Activated naive CD4-positive, alpha-beta T cell treated with anti-CD3 and anti-CD28 coated beads for 36 hours (primary cell): ENCODE measurements at places on chromosomes 5 and 9.

DNA sequence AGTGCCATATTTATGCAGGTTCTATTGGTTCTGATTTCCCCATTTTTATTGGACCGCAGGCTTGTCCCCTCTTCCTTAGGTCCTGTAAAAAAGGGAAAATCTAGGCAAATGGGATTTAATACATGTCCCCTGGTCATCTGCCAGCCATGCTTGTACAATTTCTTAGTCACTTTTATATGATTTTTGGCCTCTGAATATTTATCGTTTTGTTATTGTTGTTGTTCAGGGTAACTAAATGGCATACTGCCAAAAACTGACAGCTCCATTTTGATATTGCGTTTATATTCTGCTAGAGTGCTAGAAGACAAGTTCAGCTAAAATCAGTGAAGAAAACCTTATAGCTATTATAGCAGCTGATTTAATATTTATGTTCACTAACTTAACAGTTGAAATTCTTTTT, 770.2 kb upstream of the FAM174A start:
- no peak for DNase-seq

DNA sequence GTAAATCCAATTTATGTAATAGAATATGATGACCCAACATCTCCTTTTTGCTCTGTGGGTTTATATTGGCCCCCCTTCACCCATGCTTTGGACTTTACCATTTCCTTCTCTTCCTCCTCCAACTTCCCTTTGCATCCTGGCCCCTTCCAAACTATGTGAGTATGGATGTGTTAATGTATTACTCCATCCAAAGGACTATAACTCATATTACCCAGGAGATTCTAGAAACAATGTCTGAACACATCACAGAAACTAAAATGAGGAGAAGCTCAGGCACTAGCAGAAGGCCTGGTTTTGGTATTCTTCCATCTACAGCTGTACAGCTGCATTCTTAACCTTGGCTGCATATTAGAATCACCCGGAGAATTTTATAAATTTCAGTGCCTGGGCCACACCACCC, 110.7 kb downstream of the PDE4D start:
- no peak for DNase-seq

DNA sequence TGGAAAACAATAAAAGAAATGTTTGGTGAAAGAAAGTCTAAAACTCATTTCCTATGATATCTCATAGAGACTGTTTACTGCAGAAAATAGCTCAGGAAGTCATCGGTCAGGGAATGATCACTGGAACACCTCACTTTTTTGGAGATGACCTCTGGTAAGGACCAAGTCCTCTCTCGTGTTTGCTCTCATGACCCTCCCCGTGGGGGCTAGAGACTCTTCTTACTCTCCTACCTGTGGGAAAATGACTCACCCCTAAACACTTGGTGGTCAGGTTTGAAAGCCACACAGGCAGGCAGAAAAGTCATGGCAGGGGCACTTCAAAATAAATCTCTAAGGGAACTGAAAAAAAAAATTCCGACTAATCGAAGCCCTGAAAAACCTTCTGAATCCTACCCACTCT, 48.2 kb downstream of the FAM240B start:
- DNase-seq, result no peak

- DNase-seq, result no peak
These were observed 4.5 kb upstream of the HSDL2 start for GRCh38 chr9:112375361-112375760.

DNA sequence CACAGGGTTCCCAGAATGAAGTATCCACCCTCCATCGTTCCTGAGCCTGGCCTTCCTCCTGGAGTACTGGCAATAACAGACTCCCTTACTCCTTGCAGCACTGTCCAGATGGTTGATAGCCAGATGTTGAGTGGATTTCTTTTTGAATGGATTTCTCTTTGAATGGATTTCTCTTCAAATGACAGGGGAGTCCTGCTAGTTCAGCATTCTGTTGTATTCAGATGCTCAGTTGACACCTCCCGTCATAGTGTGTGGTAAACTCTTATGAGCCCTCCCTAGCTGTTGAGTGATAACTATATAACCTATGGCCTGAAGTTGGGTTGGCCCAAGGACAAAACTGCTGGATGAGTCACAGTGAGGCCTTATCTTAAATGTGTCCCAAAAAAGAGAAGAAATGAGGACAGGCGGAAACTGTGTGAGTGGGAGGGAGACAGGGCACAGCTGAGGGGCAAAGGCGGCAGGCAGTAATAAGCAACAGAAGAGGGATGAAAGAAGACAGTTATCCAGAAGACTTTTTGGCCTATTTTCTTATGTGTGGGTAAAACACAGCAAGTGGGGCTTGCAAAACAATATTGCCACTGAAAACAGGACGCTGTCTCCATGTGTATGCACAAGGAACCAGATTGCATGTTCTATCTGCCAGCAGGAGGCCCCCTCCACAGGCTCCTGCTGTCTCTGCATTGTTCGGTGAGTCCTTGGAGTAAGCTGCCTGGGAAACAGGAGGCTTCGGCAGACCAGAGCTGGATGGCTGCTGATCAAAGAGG, 209.5 kb upstream of the S1PR3 start:
- DNase-seq, result no peak
